ENCODE measurements at places on chromosomes 7 and 10.

GRCh38 chr7:130350945-130351790 lies 6.6 kb downstream of the CPA5 start:
- DNase-seq: peak; percentile 69

GRCh38 chr7:117157241-117158209 lies 165.3 kb downstream of the WNT2 start:
- no peak for DNase-seq

- no peak for DNase-seq
Observed at GRCh38 chr7:29915481-29916215, 74.0 kb downstream of the SCRN1 start.

DNA sequence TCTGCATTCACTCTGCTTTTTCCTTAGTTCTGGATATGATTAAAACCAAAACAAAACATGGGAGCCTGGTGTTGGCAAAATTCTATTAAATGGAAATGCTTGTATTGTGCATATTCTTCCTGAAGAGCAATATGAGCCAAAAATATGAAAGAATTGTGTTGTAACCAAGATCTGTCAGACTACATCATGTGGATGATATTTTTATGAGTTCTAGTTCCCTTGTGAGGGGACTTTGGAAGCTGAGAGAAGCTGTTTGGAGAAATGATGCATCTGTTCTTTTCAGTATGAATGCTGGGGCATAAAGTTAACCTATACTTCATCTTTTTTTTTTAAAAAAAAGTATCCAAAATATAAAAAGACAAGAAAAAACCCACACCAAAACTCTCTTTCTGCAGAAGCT lies 782.7 kb downstream of the ANKRD7 start:
- DNase-seq: no peak

GRCh38 chr10:115503546-115503945 lies 410.4 kb downstream of the ATRNL1 start:
- DNase-seq: no peak

DNA sequence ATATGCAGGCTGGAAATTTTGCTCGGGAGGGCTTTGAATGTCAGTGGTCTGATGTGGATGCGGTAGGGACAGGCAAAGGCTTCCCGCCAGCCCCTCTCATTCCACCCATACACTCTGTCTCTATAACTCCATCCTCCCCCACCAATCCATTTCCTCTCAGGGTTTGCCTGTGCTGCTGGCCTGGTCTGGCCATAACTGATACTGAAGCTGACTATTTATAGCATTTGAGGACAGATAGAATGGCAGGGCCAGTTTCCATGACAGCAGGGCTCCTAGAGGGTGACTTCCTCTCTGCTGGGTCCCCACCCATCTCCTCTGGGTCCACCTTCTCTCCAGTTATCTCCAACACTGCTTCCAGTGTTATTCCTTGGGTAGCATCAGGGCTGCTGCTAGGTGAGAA lies 6.6 kb upstream of the PDLIM1 start:
- DNase-seq: peak; percentile 39

GRCh38 chr7:139675127-139676125 lies 102.4 kb downstream of the HIPK2 start:
- no peak for DNase-seq

GRCh38 chr10:50603151-50603850 lies 20.5 kb downstream of the SGMS1 start:
- no peak for DNase-seq

DNA sequence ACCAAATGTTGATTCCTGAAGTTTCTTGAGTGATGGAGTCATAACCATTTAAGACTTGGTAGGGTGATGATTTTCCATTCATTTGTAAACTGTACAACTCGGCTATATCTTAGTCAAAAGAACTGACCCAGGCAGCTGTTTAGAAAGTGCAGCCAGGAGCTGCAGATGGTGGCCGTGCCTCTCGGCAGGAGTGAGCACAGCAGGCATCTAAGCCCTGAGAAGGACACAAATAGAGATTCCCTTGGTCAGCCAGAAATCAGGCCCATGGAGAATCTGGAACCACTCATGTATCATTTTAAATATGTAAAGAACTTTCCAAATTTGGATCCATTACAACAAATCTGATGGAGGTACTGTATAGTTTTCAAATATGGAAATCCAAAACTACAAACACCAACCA lies 177.0 kb upstream of the AKR1E2 start:
- DNase-seq: no peak

- DNase-seq: peak; percentile 23
Observed at GRCh38 chr10:12975266-12975665, 26.2 kb downstream of the CCDC3 start.

DNA sequence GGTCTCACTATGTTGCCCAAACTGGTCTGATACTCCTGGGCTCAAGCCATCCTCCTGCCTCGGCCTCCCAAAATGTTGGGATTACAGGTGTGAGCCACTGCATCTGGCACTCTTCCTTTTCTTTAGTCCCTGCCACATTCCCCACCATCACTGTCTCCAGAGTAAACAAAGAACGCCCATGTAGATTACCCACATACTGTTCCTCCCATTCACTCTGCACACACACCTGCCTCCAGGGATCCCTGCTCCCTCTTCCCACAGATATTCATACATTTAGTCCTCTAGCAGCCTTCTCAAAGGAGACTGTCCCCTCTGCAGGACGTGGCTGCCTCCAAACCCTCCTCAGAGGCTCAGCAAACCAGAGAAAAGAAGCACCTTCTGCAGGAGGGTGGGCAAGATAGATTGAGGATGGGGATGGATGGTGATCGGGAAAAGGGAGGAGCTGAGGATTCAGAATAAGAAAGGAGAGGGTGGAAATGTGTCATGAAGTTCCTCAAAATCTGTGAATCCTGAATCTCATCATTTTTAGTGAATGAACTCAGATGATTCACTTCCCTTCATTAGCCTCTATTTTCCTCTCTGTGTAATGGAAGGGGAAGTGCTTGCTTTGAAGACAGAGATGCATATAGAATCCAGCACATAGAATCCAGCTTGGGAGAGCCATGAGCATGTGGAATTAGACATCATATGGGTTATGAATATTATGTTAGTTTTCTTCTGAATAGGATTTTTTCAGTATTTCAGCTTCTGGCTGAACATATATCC lies 5.5 kb upstream of the PLAU start:
- DNase-seq: no peak

DNA sequence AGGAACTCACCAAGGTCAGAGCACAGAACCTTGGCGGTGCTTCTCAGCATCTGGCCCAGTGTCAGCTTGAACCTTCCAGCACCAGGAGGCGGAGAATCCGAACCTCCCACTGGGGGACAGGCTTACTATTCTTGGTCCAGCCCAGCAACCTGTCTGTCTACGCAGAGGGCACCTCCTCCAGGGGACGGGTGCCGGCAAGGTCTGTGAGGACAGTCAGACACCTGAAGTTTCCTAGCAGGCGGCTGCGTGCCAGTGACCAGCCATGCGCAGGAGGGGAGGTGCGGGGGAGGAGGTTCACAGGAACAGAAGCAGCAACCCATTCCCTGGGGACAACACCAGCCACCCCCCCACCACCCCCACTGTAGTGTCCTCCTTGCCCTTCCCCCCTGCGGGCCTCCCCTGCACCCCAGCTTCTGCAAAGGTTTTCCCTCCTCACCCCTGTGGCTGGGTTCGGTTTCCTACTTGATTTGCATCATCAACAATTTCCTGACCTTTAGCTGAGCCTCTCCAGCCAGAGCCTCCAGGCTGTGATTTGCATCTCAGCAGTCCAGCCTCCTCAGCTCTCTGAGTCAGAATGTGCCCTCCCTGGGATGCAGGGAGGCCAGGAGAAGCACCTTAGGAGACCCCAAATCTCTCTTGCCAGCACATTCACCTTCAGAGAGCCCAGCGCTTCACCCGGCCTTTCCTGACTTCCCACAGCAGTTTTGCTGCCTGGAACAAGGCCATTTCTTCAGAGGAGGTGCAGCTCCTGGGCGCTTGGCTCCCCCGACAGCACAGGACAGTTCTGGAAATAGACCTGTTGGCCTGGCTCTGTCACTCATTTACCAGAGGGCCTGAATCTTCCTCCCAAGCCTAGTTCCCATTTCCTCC lies 107.5 kb upstream of the NPS start:
- no peak for DNase-seq

GRCh38 chr7:158549616-158550393 lies 37.8 kb downstream of the PTPRN2 start:
- DNase-seq: no peak

DNA sequence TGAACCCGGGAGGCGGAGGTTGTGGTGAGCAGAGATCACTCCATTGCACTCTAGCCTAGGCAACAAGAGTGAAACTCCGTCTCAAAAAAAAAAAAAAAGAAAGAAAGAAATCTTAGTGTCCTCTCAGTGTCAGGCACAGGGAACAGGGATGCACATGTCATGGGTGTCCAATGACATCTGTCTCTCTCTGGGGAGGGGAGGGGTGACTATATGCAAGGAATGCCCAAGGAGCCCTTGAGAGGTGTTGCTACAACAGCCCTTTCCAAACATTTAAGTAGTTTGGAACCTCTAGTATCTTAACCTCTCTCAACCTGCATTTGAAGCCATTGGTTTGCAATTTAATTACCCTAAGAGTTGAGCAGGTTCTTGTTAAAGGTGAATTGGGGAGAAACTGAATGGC lies 28.9 kb downstream of the PDLIM1 start:
- DNase-seq: no peak

DNA sequence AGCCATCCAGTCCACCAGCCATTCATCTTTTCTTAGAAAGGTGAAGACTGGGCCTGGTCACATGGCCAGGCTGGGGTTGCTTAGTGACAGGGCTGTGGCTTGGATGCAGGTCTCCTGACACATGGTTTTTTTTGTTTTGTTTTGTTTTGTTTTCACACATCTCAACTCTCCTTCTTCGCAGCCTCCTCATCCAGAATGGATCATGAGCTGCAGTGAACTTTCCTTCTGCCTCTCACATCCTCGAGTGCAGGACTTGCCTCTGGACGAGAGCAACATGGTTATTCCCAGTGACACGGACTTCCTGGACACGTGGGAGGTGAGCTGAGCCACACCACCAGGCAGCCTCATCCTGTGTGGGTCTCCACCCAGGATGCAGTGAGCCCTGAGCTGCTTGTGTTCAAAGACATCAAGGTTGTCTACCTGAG lies 9.5 kb downstream of the AKR1E2 start:
- no peak for DNase-seq

DNA sequence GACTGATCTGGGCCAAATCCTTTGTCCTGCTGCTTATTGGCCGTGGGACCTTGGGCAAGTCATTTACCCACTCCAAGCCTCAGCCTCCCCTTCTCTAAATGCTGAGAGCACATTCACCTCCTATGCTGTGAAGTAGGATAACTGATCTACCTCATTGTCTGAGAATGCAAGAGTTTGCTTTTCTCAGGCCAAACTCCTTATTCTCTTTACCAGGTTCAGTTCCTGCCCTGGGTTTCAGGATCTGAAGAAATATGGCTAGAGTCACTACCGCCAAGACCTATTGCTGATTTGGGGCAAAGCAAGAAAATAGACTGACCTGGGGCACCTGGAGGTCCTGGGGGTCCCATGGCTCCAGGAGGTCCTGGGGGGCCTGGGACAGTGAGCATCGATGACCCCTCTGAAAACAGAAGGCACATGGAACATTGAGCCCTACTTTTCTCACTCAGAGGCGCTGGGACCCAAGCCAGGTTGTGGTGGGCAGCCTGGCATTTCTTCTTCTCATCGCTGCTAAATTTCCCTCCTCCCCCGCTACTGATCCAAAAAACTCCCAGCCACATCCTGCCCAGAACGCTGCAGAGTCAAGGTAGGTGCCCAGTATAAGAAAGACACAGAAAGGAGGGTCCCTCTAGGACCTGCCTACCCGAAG lies 42.4 kb downstream of the COL17A1 start:
- DNase-seq: peak; percentile 6

DNA sequence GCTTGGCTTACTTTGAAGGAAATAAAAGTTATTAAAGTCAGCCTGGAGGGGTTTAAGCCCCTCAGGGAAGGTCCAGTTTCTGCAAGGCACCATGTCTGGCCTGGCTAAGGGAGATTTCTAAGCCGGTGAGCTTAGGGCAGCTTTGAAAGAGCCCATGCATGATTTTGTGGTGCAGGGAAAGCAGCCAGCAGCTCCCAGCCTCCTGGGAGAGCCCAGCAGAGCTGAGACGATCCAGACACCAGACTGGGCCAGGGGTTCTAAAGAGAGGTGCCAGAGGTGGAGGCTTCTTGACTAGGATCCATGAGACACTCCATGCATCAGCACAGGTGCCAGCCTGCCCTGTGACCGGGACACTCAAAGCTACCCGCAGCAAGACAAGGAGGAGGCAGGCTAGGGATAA lies 59.6 kb upstream of the MKX start:
- no peak for DNase-seq

DNA sequence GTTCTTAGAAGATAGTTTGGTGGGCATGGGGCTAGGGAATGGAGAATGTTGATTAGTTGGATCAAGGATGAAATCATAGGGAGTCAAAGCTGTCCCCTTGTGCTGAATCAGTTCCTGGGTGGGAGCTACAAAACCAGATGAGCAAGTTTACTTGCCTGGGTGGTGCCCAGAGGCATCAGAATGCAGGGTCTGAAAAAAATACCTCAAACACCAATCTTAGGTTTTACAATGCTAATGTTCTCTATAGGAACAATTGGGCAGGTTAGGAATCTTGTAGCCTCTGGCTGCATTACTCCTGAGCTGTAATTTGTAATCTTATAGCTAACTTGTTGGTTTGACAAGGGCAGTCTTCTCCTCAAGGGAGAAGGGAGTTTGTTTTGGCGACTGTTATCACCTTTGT lies 34.4 kb downstream of the LHFPL3 start:
- DNase-seq: no peak

DNA sequence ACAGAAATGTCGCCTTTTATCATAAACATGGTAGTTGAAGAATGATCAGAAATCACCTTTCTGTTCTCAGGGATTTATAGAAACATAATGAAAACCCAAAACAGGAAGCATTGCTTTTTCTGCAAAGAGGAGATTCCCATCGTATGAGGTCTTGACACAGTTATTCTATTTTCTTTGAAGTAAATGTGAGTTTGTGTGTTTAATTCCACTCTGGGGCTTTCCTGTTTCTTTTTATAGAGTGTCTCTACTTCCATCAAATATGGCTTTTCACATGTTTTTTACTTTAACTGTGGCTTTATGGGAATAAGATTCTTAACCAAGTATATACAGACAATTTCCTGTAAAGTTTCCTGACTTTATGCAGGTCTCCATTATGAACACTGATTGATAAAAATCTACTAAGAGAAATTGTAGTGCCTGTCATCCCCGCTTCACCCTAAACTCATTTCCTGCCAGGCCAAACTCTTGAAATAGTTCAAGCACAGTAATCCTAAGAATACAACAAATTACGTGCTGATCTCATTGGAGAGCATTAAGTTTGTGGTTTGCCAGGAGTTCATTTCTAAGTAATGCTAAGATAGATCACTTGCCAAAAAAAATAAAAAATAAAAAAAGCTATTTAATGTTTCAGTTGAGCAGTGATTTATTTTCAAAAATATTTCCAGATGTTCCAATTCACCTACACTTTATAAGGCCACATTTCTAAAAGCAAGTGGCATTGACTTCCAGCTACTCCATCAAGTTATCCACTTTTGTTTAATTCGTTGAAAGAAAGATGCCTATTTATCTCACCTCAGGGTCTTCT lies 52.2 kb upstream of the SEC61G start:
- DNase-seq: no peak
